ENCODE measurements at places on chromosomes 13 and 19.

GRCh38 chr19:32550666-32551065 lies 30.3 kb upstream of the PDCD5 start:
- no peaks in the 10 kb centered on the region for H3K27me3 ChIP-seq
- no peaks in the 10 kb centered on the region for H3K4me1 ChIP-seq
- H3K27ac ChIP-seq, result no peak overlapping the region
- no peaks in the 10 kb centered on the region for H3K36me3 ChIP-seq

DNA sequence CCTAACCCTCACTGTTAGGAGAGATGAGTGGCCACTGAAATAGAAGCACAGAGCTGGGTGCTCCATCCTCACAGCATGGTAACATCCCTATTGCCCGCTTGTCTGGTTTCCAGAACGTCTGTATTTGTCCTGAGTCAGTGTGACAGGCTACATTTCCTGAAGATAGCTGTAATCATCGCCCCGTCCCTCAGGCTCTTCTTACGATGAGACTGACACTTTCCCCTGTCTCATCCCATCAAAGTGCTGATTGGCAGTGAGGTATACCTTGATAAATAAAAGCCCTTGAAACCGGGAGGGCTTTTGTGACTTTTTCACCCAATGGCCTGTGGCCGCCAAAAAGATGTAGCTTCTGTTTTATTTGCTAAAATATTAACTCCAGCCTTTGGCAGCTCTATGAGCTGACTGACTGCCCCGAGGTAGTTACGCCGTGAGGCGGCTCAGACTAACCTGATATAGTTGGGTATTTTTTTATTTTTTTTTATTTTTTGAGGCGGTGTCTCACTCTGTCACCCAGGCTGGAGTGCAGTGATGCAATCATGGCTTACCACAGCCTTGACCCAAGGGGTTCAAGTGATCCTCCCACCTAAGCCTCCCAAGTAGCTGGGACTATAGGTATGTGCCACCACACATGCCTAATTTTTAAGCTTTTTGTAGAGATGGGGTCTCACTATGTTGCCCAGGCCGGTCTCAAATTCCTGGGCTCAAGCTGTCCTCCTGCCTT lies 5.7 kb upstream of the LRRC4B start:
- H3K27me3 ChIP-seq, result no peaks in the 10 kb centered on the region
- H3K4me1 ChIP-seq, result no peaks in the 10 kb centered on the region
- no peak overlapping the region for H3K27ac ChIP-seq
- H3K4me3 ChIP-seq, result no peak overlapping the region

GRCh38 chr13:35855531-35856019 lies 275.6 kb downstream of the DCLK1 start:
- no peaks in the 10 kb centered on the region for H3K4me1 ChIP-seq
- no peak overlapping the region for H3K4me3 ChIP-seq
- no peak for DNase-seq

GRCh38 chr13:113116206-113116800 lies 6.3 kb upstream of the F10 start:
- no peaks in the 10 kb centered on the region for H3K36me3 ChIP-seq
- H3K27me3 ChIP-seq, result no peaks in the 10 kb centered on the region
- DNase-seq, result no peak
- peaks cover 3% of the 10 kb centered on the region for H3K4me1 ChIP-seq
- no peak overlapping the region for H3K27ac ChIP-seq

- H3K27ac ChIP-seq, result peak overlapping the region; percentile 66
- peak overlapping the region; percentile 60 for H3K4me3 ChIP-seq
- DNase-seq, result no peak
- H3K36me3 ChIP-seq, result no peaks in the 10 kb centered on the region
- no peaks in the 10 kb centered on the region for H3K27me3 ChIP-seq
Observed at GRCh38 chr19:51123802-51124201, 904 bp upstream of the SIGLEC9 start.

- no peaks in the 10 kb centered on the region for H3K27me3 ChIP-seq
- no peaks in the 10 kb centered on the region for H3K4me1 ChIP-seq
- no peak overlapping the region for H3K4me3 ChIP-seq
- DNase-seq, result no peak
- no peaks in the 10 kb centered on the region for H3K36me3 ChIP-seq
Observed at GRCh38 chr13:95128045-95128643, 173.1 kb downstream of the ABCC4 start.

GRCh38 chr13:106490569-106491321 lies 44.7 kb downstream of the EFNB2 start:
- no peak overlapping the region for H3K27ac ChIP-seq
- H3K4me1 ChIP-seq, result no peaks in the 10 kb centered on the region
- no peak overlapping the region for H3K4me3 ChIP-seq
- no peaks in the 10 kb centered on the region for H3K36me3 ChIP-seq

GRCh38 chr19:46634656-46635218 lies 1.3 kb downstream of the GNG8 start:
- peak overlapping the region; percentile 40 for H3K4me3 ChIP-seq
- peaks cover 28% of the 10 kb centered on the region for H3K4me1 ChIP-seq
- no peaks in the 10 kb centered on the region for H3K36me3 ChIP-seq

- no peak for DNase-seq
- no peaks in the 10 kb centered on the region for H3K36me3 ChIP-seq
- no peak overlapping the region for H3K4me3 ChIP-seq
- H3K27ac ChIP-seq, result no peak overlapping the region
- no peaks in the 10 kb centered on the region for H3K27me3 ChIP-seq
- no peaks in the 10 kb centered on the region for H3K4me1 ChIP-seq
Observed at GRCh38 chr13:85266771-85267170, 532.4 kb downstream of the SLITRK6 start.

DNA sequence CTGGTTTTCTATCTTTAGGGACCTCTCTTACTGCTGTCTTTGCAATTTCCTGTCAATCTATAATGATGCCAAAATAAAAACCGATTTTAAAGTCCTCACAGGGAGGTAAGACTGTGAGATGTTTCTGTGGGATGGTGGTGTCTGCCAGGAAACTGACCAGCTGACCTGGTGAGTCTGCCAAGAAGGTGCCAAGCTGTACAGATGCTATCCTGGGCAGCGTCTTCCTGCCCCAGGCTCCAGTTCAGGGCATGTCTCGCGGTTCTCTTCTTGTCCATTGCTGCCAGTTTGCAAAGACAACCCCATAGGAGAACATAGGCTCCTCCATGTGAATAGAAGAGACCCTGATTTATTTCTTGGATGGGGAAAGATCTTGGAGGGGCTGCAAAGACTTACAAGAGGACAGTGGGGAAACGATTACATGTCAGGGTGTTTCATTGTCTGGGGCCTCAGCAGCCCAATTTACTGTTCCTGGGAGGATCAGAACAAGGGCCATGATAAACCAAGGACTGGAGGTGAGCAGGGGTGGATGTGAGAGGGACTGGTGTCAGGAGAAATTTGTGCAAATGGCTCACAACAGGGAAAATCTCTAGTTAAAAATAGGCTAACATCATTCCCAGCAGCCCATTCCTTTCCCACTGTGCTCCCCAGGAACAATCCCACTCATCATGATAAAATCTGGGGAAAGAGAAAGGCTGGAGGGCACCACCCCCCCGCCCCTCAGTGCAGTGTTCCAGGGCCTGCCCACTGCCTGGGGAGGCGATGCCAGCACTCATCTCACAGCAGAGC lies 42.7 kb upstream of the VSTM2B start:
- no peaks in the 10 kb centered on the region for H3K4me1 ChIP-seq
- DNase-seq, result no peak
- H3K27me3 ChIP-seq, result no peaks in the 10 kb centered on the region
- no peaks in the 10 kb centered on the region for H3K36me3 ChIP-seq
- no peak overlapping the region for H3K27ac ChIP-seq
- no peak overlapping the region for H3K4me3 ChIP-seq

DNA sequence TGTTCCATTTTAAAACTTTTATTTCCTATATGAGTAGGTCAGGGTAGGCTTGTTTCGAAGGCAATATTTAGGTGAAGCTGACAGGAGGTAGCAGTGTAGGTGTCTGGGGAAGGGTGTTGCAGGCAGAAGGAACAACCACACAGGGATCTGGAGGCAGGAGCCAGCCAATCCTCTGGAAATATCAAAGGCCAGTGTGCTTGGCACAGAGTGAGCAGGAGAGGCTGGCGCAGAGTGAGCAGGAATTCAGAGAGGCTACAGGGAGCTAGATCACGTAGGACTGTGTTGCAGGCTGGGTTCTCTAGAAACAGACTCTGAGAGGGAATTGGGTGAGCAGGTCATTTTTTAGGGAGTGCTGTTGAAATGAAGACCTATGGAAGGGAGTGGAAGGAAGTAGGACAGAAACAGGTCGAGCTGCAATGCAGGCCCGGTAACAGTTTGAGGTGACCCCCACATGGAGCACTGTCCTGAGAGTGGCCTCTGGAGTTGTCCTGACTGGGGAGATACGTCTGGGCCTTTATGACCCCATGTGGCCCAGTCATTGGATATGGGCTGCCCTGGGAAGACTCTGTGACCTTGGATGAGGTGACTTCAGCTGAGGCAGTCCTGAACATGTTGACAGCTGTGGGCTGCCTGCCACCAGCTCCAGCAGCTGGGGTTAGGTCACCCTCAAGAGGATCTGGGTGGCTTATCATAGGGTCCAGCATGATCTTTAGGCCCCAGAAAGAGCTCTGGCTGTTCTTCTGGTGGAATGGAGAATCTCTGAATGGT lies 51.7 kb downstream of the ERCC5 start:
- DNase-seq, result no peak
- no peak overlapping the region for H3K27ac ChIP-seq
- no peaks in the 10 kb centered on the region for H3K4me1 ChIP-seq

DNA sequence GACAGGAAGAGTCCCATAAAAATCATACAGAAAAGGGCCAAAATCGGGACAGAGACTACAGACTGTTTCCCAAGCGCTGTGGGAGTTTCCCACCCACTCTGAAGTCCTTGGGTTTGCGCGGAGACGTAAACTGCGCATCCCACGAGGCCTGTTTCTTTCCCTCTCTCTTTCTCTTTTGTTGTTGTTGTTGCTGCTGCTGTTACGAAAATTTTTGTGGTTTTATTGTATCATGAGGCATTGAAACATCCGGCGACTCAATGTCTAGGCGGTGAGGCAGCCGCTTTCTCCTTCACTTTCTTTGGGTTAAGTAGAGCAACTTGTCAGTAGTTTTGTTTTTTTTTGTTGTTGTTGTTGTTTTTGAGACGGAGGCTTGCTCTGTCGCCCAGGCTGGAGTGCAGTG lies 1.6 kb upstream of the PPP1R12C start:
- H3K4me3 ChIP-seq, result no peak overlapping the region
- no peaks in the 10 kb centered on the region for H3K27me3 ChIP-seq
- DNase-seq, result no peak
- H3K36me3 ChIP-seq, result peaks cover 3% of the 10 kb centered on the region
- no peak overlapping the region for H3K27ac ChIP-seq

- no peaks in the 10 kb centered on the region for H3K27me3 ChIP-seq
- H3K4me1 ChIP-seq, result no peaks in the 10 kb centered on the region
- DNase-seq, result no peak
Observed at GRCh38 chr13:45206340-45206739, 5.5 kb upstream of the KCTD4 start.

DNA sequence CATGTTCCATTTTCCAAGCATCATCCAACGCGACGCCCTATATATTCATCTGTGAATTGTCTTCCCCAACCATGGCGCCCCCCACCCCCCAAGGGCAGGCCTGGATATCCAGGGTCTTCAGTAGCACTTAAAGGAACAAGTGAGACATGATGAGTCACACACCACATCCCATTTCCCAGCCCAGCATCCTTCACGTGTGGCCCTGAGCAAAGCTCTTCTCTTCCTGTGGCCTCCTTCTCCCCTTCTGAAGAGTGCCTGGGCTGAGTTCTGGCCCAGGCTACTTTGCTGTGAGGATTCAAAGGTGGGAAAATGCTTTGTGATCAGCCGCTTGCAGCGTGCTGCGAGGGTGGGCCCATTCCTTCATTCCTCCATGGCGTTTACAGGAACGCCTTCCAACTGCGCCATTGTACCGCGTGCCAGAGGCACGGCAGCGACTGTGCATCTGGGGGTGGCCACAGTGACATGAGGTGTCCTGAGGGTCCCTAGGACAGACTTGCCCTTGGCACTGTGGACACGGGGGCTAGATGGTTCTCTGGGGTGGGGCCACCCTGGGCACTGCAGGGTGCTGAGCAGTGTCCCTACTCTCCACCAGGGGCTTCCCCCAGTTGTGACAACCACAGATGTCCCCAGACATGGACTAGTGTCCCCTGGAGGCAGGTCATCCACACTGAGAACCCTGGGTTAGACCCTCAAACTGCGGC lies 11.7 kb downstream of the PLIN4 start:
- DNase-seq, result no peak
- H3K27ac ChIP-seq, result no peak overlapping the region
- H3K4me3 ChIP-seq, result no peak overlapping the region
- no peaks in the 10 kb centered on the region for H3K27me3 ChIP-seq

DNA sequence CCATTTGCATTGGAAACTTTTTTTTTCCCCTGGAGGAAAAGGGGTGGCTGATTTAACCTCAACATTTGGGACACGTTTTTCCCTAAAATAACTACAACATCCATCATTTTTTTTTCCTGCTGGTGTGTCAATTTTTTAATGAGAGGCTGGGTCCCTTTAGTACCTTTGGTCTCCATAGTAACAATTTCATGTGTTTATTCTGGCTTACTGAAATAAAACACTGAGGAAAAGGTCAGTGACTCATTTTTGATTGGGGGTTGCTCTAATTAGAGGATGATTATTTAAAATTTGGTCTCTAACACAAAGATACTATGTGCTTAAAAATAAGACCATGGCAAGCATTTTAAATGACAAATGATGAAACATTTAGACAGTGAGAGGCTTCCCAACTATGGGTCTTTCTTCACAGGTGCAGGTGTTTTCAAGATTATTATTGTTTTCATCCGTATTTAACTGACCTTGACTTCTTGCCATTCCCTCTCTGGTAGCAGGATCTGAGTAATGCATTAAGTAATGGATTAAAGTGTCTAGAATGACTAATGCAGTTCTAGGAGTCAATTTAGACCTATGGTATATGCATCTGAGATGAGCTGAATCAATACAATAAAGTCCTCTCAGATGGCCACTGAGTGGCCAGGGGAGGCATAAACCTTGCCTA lies 406.4 kb downstream of the KCNRG start:
- H3K36me3 ChIP-seq, result no peaks in the 10 kb centered on the region
- H3K27ac ChIP-seq, result no peak overlapping the region
- H3K4me1 ChIP-seq, result peaks cover 12% of the 10 kb centered on the region
- DNase-seq, result no peak
- H3K4me3 ChIP-seq, result no peak overlapping the region

- peak; percentile 18 for DNase-seq
- no peaks in the 10 kb centered on the region for H3K4me1 ChIP-seq
- no peaks in the 10 kb centered on the region for H3K27me3 ChIP-seq
- no peak overlapping the region for H3K27ac ChIP-seq
Observed at GRCh38 chr19:41588497-41589209, 12.7 kb downstream of the CEACAM21 start.

- H3K36me3 ChIP-seq, result peaks cover 5% of the 10 kb centered on the region
- no peak for DNase-seq
- no peaks in the 10 kb centered on the region for H3K27me3 ChIP-seq
- H3K27ac ChIP-seq, result peak overlapping the region; percentile 92
Observed at GRCh38 chr19:45729800-45730290, 851 bp downstream of the FBXO46 start.

DNA sequence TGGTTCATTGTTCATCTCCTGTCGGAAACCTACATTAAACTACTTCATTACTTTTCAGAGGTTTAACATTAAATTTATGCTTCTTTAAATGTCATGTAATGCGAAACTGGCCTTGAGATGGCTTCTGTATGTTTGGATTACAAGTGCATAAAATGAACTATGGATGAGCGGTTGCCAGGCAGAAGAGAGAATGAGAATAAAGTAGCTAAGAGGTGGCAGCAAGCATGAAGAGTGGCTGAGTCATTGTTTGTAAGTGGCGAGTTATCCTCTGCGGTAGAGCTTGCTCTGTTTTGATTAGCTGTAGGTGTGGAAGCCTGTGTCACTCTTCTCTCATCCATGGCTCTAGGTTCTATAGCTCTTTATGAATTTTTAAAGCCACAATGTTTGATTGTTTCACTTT lies 1139.6 kb upstream of the PCDH9 start:
- H3K27ac ChIP-seq, result no peak overlapping the region
- no peak for DNase-seq
- no peaks in the 10 kb centered on the region for H3K36me3 ChIP-seq
- H3K4me3 ChIP-seq, result no peak overlapping the region
- no peaks in the 10 kb centered on the region for H3K27me3 ChIP-seq
- no peaks in the 10 kb centered on the region for H3K4me1 ChIP-seq

All from naive thymus-derived CD4-positive, alpha-beta T cell (primary cell).